ENCODE measurements at places on chromosomes 6 and 20. TPM values are rescaled to one million over a fixed set of nuclear protein-coding genes. Genes with fewer than 3 reads are reported as not detected.

The FAM209A gene
- 2.2 TPM for total RNA-seq

The ZSCAN23 gene
- 4.6 TPM for total RNA-seq

The BMP6 gene
- 4.9 TPM for total RNA-seq

- DNase-seq = peak; percentile 99
Observed at GRCh38 chr20:59042796-59043631, 428 bp upstream of the PRELID3B start.

GRCh38 chr6:65116326-65116725, 590.7 kb downstream of the EYS start:
- DNase-seq = no peak

DNA sequence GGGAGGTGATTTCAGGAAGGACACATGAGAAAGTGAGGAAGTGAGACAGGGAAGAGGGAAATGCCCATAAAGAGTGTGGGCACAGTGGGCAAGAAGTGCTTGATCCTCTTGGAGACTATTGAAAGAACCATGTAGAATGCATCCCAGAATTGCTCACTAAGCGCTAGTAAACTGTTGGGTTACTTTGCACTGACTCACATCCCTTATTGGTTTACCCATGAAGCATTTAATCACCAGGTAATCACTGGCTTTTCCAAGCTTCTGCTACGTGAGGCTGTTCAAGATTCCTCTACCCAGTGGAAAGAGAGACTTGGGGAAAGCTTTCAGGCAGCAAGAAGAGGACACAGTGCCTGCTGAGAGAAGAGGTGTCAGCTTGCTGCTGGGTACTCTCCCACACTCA, 410.0 kb upstream of the JAG1 start:
- DNase-seq = no peak

- peak; percentile 78 for DNase-seq
Observed at GRCh38 chr6:149451376-149452036, 33.3 kb downstream of the ZC3H12D start.

DNA sequence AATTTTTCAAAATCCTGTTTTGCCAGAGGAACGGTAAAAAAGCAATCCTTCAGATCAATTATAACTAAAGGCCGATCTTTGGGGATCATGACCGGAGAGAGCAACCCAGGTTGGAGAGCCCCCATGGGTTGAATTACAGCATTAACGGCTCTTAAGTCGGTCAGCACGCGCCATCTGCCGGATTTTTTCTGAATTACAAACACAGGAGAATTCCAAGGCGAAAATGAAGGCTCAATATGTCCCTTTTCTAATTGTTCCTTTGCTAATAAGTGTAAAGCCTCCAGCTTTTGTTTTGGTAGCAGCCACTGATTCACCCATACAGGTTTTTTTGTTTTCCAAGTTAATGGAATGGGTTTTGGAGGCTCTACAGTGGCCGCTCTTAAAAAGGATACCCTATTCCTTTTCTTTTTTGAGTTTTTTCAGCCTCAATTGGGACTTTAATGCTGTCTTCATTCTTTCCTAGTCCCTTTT, 16.9 kb upstream of the PTCRA start:
- DNase-seq = peak; percentile 82

GRCh38 chr6:126064748-126065401, 78.5 kb downstream of the TRMT11 start:
- DNase-seq = no peak

- no peak for DNase-seq
Observed at GRCh38 chr6:69894578-69895347, 28.4 kb downstream of the COL19A1 start.

DNA sequence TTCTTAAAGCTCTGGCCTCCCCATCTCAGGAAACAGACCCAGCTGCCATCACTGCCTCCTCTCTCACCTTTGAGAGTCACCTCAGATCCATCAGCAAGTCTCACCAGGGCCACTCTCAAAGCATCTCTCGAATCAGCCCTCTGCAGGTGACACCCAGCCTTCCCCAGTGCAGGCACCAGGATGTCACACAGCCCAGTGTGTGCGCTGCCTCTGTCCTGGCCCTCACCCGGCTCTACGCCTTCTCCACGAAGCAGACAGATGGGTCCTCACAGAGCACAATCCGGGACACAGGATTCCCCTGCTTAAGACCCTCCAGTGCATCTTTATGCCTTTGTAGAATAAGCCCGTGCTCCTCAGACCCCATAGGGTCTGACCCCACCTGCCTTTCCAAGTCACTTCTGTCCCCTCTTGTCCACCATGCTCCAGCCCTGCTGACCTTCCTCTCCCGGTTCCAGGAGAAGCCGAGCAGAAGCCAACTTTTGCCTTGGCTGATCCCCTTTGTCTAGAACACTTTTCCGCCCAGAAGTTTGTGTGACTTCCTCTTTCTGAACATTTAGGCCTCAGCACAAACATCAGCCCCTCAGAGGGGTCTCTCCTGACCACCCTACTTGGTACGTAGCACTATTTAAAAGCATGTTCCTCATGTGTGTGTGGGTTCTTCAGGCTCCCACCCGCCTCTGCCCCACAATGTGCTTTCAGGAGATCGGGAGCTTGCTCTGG, 60.2 kb downstream of the PSMG4 start:
- DNase-seq = peak; percentile 52

All from spleen (tissue), 13 donors.